Kidney epithelial cell (primary cell): ENCODE measurements at places on chromosomes 6 and 20.

- DNase-seq, result no peak
Observed at GRCh38 chr20:2653556-2654383, 1.3 kb downstream of the NOP56 start.

- no peak for DNase-seq
Observed at GRCh38 chr6:101199441-101199840, 194.1 kb upstream of the GRIK2 start.

GRCh38 chr6:79203753-79204253 lies 30.7 kb downstream of the HMGN3 start:
- no peak for DNase-seq

- DNase-seq, result no peak
Observed at GRCh38 chr6:36698871-36699271, 1.2 kb downstream of the RAB44 start.

GRCh38 chr6:162184465-162184864 lies 543.1 kb downstream of the PRKN start:
- DNase-seq, result peak; percentile 25

GRCh38 chr20:4544765-4545164 lies 176.9 kb upstream of the PRND start:
- peak; percentile 12 for DNase-seq

GRCh38 chr6:39924283-39924682 lies 10.0 kb downstream of the MOCS1 start:
- no peak for DNase-seq

- no peak for DNase-seq
Observed at GRCh38 chr6:167103041-167103891, 19.6 kb upstream of the CCR6 start.

GRCh38 chr6:137933696-137934095 lies 66.6 kb downstream of the TNFAIP3 start:
- DNase-seq, result no peak

GRCh38 chr20:31665753-31666152 lies 28.0 kb downstream of the COX4I2 start:
- no peak for DNase-seq

DNA sequence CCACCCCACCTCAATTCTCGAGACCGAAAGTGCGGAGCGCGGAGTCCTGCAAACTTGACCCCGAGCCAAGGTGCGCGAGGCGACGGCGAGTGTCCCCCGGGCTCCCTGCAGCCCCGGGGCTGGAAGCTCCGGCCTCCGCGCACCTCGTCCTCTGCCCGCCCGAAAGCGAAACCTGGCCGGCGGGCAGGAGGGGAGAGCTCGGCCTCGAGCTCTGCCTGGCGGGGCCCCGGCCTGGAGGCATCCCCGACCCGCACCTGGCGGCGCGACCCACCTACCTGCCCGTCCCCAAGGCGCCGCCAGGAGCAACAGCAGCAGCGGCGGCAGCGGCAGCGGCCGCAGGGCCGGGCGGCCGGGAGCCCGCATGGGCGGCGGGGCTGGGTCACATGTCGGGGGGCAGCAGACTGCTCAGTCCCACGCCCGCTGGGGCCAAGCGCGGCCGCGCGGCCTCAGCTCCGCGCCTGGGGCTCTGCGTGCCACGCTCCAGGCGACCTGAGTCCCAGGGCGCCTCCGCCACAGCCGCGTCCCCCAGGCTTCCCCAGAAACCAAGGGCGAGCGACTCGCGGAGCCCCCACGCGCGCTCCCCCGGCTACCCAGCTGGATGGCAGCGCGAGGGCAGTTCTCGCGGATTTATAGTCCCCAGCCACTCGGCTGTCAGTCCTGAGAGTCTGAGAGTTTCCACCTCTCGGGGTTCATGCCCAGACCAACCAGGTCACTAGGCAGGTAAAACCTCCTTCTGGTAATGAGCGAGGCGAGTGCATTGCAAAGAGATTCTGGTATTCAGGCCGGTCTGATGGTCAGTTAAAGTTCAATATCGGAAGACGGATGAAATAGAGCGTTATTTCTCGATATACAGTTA lies at the start of gene IL20RA:
TSS of gene IL20RA (minus strand) at position 600 of the 856 bp plus-strand sequence. CDS start at position 363, 237 bp downstream.
- no peak for DNase-seq

DNA sequence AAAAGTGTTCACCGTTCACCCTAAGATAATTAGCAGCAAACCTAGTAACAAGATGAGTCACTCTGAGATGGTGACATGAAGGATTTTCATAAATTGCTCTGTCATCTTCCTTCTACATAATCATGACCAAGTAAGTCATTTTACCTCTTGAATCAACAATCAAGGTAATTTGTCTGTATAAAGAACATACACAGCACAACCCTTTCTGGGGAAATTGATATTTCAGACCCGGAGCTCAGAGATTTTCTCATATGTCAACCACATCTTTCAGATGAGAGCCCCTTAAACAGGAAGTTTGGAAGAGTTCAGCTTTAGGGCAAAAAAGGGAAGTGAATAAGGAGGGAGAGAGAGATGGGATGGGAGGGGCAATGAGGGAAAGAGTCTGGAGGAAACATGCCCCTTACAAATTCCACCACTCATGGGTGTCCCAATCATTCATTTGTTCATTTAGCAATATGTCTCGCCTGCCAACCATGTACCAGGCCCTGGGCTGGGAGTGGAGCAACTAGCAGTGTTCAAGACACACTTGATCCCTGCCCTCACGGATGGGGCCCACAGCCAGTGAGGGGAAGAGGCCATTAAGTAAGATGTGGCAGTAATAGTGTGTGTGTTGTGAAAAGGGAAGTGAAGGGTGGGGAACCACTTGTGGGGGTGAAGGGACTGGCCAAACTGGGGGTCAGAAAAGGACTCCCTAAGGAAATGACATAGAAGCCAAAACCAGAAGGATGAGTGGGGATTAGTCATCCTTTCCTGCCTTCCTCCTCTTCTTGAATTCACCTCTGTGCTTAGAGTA lies 190.9 kb downstream of the MAFB start:
- no peak for DNase-seq

DNA sequence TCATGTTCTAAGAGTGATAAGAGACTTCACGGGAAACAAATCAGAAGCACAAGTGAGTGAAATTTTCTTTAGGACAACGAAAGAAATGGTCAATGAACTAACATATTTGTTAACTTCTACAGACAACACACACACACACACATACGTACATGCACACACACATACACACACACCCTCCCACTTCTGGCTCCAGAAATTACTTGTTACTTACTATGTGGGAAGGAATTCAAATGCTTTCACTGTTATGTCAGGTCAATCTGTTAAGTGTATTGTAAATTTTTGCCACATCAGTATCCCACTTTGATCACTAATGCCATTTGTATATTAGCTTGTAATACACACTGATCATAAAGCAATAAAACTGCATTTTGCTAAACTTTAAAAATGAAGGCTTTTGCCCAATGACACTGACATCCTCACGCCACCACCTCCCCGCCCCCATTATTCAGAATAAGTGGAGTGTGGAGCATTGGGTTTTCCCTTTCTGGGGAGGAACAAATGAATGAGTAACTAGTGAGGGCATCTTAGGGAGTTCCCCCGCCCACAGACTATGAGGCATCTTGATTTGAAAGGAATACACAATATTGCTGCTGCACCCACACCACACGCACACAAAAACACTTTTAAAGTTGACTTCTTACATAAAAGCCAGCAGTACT lies 76.2 kb downstream of the ATXN1 start:
- peak; percentile 88 for DNase-seq

DNA sequence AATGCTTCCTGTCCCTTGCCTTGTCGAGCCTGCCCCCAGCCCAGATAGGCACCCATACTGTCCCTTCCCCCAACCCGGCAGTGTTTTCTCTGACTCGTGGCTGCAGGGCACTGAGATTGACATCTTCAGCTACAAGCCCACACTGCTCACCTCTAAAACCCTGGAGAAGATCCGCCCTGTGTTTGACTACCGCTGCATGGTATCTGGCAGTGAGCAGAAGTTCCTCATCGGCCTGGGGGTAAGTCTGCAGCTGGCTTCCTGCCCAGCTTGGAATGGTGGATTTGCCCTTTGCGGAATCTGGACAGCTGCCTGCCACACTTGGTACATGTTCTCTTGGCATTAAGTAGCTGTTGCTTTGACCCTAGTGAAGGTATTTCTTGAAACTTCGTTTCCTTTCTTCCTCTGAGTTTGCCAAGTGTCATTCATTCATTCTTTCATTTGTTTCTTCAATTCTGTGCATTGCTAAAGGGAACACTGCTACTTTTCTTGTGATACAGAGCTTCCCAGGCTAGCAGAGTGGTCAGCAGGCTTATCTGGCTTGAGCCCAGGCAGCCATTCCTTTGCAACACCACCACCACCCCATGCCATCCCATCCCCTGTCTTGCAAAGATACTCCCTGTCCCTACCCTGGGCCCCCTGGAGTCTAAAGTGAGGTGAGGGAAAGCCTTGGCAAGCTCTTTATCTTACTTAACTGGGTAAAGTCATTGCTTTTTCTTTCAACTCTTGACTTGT lies 26.2 kb downstream of the CCDC167 start:
- DNase-seq, result no peak

DNA sequence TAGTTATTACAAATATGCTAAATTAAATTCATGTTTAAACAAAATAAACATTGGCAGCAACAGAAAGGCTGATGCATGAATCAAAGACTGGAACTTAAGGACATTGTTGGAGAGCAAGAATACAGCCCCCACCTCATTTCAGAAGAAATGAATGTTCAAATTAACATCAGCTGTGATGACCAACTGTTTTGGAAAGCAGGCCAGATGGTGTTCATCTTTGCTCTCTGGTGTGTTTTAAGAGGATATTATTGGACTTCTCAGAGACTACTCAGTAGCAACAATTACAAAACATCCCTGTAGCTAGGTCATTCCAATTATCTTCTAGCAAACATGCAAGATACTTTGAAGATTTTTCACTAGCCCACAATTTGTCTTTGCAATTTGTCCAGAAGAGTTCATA lies 118.6 kb upstream of the DOK5 start:
- no peak for DNase-seq

DNA sequence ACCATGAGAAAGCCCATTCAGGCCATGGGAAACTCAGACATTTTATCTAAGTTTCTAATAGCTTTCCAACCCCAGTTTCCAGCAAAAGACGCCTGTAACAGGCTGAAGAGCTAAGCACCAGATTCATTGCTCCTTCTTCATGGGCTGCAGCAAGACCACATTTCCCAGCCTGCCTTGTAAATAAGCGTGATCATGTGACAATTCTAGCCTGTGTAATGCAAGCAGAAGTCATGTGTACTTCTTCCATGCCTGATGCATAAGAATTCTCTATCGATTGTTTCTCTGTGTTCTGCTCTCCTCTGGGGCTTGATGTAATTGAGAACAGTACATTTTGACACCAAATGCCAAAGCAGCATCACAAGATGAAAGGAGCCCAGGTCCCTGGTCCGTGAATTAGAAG lies 6.8 kb downstream of the PCSK2 start:
- DNase-seq, result no peak

GRCh38 chr6:156840136-156840535 lies 63.0 kb downstream of the ARID1B start:
- no peak for DNase-seq

DNA sequence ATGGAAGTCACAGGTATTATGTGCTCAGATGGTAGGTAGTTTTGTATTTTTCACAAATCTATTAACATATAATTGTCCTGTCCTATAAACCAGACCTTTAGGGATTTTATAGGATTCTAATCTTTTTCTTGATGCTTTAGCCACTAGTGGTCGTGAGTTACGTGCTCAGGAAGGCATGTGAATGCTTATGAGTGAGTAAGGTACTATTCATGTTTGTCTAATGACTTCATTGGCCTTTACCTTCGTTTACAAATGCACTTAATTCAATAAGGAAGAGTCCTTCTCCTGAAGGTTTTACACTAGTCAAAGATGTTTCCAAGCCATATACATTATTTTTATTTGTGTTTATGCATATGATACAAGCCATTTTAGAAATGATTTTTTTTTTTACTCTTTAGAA lies 23.0 kb downstream of the PACRG start:
- DNase-seq, result peak; percentile 65

GRCh38 chr20:64242797-64243475 lies 12.6 kb upstream of the PCMTD2 start:
- no peak for DNase-seq

DNA sequence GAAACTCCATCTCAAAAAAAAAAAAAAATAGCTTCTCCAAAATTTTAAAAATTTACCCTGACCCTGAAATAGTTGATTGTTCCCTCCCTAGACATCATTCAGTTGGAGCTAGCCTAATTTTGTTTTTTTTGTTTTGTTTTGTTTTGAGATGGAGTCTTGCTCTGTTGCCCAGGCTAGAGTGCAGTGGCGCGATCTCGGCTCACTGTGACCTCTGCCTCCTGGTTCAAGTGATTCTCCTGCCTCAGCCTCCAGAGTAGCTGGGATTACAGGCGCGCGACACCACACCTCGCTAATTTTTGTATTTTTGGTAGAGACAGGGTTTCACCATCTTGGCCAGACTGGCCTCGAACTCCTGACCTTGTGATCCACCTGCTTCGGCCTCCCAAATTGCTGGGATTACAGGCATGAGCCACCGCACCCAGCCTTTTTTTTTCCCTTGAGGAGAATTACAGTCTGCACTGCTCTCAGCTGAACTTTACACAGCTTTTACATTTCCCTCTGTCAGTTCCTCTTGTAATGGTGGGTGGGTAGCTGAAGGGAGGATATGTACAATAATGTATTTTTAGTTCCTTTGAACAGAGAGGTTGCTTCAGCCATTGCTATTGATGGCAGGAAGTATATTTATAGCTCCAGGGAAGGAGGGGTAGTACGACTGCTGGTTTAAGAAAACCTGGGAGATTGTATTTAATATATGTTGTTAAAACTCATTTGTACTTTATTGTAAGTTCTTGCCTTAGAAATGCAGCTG lies 27.7 kb downstream of the PTPRA start:
- DNase-seq, result no peak

- DNase-seq, result no peak
Observed at GRCh38 chr6:151186306-151186705, 53.5 kb upstream of the AKAP12 start.

DNA sequence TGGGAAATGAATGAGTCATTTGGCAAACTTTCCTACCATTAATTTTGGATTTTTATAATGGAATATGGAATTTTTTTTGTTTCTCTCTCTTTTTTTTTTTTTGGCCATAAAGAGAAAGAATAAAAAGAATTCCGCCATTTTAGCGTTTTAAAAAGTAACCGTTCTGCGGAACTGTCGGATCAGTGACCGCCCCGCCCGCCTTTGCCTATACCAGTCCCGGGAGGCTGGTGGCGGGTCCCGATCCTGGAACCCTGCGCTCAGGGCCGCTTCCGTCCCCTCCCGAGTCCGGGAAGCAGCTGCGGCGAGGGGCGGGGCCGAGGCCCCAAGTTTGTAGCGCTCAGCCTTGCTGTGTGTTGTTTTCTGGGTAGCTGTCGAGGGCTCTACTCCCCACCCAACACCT lies 609 bp downstream of the L3MBTL1 start:
- DNase-seq, result no peak

DNA sequence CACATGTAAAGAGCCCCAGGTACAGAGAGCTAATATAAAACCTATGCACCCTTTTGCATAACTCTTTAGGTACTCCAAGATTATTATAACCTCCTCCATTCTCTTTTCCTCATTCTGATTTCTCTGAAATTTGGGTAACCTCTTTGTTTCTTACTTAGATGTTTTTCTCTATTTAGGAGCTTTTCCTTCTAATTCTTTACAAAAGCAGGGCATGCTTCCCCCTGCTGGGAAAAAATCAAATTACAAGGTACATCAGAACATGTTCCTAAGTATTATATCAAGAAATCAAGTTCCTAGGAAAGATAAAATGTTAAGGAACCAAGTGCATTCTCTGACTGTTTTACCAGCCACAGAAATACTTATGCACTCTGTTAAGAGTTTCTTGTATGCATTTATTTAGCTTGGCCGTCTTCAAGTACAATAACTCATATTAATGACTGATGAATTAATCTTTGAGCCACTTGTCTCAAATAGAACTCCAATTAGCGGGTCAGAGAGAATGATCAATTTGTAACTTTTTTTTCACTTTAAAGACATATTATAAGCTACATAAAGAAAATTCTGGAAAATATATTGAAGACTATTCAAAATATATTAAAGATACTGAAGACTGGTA lies 2.1 kb downstream of the KHDRBS2 start:
- DNase-seq, result no peak
